ENCODE measurements at places on chromosomes 13 and 19. TPM values are rescaled to one million over a fixed set of nuclear protein-coding genes. Genes with fewer than 3 reads are reported as not detected.
A peak's percentile ranks its signal among the peaks of the same experiment; 100 is the strongest.

- DNase-seq = peak; percentile 25
These were observed 589 bp downstream of the RBM26 start for GRCh38 chr13:79405501-79405830.

DNA sequence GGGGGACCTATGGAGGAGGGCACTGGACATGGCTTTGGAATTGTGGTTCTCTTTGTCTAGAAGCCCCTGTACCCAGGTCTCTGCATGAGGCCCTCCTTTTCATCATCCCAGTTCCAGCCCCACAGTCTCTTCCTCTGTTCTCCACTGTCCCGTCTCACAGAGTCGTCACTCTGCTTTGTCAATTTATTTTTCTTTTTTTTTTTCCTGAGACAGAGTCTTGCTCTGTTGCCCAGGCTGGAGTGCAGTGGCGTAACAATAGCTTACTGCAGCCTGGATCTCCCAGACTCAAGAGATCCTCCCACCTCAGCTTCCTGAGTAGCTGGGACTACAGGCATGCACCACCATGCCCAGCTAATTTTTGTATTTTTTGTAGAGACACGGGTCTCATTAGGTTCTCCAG is 619 bp upstream of the EXOC3L2 start:
- DNase-seq = no peak

GRCh38 chr19:6275170-6275744 is 4.5 kb downstream of the MLLT1 start:
- no peak for DNase-seq

Gene FAM83E
- total RNA-seq = 0.53 TPM

Gene PEX11G
- total RNA-seq = 4.2 TPM

Gene ZNF578
- total RNA-seq = not detected

GRCh38 chr13:43780666-43781065 is 6.1 kb downstream of the ENOX1 start:
- no peak for DNase-seq

GRCh38 chr13:90454002-90454636 is 893.4 kb upstream of the MIR17HG start:
- DNase-seq = no peak

Gene GIPR
- total RNA-seq = 1.4 TPM

DNA sequence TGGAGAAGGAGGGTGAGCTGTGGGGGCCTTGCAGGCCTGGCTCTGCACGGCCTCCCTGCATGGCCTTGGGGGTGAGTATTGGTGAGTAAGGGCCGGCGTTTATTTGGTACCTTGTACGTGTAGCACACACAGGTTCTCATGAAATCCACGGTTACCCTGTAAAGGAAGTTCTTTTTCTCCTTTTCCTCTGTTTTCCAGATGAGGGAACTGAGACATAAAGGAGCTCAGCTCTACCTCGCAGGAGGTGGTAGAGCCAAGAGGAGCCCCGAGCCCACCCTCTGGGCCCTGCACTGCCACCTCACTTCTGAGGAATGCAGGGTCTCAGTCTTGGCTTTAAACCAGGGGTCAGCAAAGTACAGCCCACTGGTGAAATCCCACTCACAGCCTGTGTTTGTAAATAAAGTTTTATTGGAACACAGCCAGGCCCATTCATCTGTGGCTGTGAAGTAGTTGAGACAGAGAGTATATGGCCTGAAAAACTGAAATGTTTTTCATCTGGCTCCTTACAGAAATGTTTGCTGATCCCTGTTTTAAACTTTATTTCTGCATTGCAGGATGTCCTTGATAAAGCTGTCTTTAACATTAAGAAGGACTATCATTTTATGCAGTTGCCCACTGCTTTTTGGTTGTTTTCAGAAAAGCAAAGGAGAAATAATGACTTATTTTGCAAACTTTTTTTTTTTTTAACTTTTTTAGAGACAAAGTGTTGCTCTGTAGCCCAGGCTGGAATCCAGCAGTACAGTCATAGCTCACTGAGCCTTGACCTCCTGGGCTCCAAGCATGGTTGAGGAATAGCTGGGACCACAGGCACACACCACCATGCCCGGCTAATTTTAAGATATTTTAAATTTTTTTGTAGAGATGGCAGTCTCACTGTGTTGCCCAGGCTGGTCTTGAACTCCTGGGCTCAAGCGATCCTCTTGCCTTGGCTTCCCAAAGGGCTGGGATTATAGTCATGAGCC is 6.4 kb downstream of the EPN1 start:
- no peak for DNase-seq

DNA sequence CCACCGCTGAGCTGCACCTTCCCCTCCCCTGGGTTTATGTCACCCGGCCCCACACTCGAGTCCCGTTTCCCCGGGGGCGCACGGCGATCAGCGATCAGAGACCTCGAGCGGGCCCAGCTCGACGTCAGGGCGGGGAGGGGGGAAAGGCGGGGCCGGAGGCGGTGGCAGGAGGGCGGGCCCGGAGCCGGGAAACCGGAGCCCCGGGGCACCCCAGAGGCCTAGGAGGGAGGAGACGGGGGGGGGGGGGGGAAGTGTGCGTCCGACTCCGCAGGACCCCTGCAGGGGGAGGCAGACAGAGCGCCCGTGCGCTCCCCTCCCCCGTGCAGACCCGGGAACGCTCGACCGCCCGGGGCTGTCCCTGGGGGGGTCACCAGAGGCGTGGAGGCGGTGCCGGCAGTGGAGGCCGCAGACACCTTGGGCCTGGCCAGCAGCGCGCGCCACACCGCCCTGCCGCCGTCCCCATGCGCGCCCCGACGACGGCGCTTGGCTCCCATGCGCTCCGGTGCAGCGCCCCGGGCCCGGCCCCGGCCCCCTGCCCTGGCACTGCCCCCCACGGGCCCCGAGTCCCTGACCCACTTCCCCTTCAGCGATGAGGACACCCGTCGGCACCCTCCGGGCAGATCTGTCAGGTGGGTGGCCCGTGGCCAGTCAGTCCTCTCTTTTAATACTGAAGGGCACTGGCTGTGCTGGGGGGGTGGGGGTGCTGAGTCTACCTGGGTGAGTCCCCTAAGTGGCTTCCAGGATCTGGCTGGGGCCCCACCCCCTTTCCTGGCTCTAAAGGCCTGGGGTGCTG is 11.8 kb downstream of the PDE4A start:
- peak; percentile 94 for DNase-seq

GRCh38 chr19:1407528-1408299 is at the start of gene DAZAP1:
DAZAP1 (plus strand) TSS chr19:1407586; CDS start chr19:1407774, 188 bp downstream.
- DNase-seq = no peak

Gene C19orf38
- not detected for total RNA-seq

Gene CD37
- total RNA-seq = 2.6 TPM

GRCh38 chr13:96636001-96636709 is 358.1 kb downstream of the OXGR1 start:
- DNase-seq = no peak

- peak; percentile 43 for DNase-seq
These were observed 6.1 kb upstream of the LILRA5 start for GRCh38 chr19:54319049-54319448.

DNA sequence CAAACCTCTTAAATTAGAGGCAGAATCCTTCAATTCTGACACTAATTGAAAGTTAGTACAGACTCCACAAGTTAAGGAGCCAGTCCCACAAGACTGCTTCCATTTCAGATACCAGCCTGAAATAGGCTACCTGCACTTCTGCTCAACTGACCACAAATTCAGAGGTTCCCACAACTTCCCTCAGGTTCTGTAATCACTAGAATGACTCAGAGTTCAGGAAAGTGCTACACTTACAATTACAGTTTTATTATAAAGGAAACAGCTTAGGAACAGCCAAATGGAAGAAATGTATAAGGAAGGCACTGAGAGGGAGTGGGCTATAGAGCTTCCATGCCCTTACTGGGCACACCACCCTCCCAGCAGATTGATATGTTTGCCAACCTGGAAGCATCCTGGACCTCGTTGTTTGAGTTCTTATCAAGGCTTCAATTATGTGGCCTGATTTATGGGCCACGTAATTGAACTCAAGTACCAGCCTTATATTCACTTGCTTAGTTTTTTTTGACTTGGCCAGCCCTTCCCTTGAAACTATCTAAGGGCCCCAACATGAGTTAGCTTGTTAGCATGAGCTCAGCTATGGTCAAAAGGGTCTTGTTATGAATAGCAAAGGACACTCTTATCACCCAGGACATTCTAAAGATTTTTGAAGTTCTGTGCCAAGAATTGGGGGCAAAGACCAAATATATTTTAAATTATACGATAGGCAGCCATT is 25.9 kb downstream of the NBEA start:
- DNase-seq = no peak

Gene PCDH9
- 0.21 TPM for total RNA-seq

GRCh38 chr19:39533003-39533512 is 406 bp upstream of the EID2B start:
- no peak for DNase-seq

- no peak for DNase-seq
These were observed 527.5 kb downstream of the RFC3 start for GRCh38 chr13:34345258-34345965.

Gene KIR2DL4
- not detected for total RNA-seq

- DNase-seq = no peak
These were observed 42.6 kb downstream of the KPNA3 start for GRCh38 chr13:49749848-49750247.

DNA sequence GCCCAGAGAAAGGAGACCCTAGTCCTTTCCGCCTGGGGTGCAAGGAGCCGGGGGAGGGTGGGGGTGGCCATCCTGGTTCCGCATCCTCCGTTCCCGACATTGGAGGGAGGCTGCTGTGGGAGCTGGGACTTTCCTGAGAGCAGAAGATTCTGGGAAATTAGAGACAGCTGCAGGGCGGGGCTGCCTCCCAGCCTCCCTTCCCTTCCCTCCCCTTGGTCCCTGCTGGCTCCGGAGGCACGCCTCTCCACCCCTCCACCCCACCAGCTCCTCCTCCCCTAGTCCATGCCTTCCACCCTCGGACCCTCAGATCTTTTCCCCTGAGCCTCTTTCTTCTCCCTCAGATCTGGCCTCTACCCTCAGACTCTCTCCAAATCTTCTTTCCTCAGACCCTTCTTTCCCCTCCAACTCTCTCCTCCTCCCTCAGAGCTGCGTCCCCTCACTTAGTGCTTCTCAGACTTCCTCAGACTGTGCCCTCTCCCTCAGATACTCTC is 3.1 kb upstream of the BCL3 start:
- DNase-seq = peak; percentile 95

DNA sequence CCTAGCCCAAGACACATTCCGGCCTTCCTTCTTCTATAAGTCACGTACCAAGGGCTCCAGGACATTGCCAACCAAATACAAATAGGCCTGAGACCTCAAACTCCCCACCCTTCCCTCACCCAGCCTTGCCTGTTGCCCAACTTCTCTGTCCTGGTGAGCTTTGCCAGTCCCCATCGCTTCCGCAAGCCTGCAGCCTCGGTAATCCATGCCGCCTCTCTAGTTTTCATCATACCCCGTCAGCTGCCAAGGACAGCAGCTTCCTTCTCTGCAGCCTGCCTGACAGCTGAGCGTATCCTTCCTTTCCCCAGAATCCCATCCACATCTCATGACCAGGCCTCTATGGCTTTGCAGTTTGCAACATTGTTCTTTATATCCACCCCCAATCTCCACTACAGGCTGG is 36.6 kb upstream of the POMP start:
- peak; percentile 87 for DNase-seq

DNA sequence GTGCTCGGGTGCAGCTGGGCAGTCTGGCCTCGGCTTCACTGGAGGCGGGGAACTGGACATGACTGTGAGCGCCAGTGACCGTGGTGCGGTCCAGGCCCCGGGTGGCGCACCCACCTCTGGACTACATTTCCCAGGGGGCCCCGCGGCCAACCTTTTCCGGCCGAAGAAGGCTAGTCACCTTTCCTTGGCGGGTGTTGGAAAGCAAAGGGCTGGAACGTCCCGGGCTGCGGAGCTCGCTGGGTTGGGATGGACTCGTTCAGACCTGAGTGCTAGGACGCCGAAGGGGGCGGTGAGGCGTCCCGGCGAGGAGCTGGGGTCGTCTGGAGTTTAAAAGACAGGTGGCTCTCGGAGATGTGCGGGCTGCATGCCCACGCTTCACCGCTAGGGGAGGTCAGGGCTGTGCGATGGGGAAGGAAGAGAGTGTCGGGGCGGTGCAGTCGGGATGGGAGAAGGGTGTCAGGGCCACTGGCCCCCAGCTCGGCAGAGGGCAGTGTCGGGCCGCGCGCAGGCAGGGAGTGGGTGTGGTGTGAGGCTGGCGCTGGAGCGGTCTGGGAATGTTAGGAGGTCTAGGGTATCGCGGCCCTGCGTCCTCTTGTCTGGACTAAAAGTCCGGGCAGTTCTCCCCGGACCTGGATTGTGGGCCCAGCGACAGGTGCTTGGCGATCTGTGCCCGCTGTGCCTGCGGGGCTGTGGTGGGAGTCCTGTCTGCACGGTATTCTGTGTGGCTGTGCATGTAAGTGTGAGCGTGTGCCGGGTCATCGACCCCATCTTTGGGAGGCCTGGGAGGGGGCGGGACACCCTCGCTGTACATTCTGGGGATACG is 57.1 kb downstream of the ZNF568 start:
- DNase-seq = peak; percentile 54

DNA sequence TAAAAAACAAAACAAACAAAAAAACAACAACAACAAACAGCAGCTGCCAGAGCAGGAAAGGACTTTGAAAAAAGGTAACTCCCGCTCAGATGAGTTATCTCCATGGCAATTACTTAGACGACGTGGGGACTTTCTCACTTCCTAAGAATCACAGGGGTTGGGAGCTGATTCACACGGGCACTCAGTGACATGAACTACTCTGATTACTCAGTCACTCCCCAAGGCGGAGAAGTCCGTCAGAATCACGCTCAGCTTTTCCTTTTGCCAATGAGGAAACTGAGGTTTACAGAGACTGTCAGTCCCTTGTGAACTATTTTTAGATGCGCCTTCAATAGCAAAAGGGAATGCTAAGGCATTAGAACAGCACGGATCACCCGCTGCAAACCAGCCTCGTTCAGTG is 32.3 kb upstream of the MATK start:
- no peak for DNase-seq

Gene LGALS4
- total RNA-seq = 1.6 TPM

GRCh38 chr13:44884076-44884729 is 105.1 kb downstream of the NUFIP1 start:
- no peak for DNase-seq

Gene FGF22
- total RNA-seq = 22.2 TPM

- no peak for DNase-seq
These were observed 37.3 kb downstream of the OPA3 start for GRCh38 chr19:45547211-45547770.

GRCh38 chr13:110664673-110665072 is 41.2 kb downstream of the CARS2 start:
- peak; percentile 49 for DNase-seq
